Vagina (tissue), 2 donors: ENCODE measurements at places on chromosomes 12 and 14.

DNA sequence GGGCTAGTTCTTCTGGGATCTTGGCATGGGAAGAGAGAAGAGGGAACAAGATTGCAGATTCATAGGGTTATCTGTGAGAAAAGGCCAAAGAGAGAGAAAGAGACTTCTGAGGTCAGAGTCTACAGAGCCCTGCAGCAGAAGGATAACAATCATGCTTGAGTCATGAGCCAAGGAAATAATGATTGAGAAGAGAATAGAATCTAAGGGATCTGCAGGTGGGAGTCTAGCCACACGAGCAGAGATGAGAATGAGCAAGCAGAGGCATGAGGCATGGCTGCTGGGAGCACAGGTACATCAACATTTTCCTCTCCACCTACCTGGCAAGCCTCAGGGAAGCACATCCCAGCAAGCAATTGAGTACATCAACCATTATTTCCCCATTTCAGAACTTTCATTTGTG, 303.7 kb downstream of the LRIG3 start:
- DNase-seq, result no peak

DNA sequence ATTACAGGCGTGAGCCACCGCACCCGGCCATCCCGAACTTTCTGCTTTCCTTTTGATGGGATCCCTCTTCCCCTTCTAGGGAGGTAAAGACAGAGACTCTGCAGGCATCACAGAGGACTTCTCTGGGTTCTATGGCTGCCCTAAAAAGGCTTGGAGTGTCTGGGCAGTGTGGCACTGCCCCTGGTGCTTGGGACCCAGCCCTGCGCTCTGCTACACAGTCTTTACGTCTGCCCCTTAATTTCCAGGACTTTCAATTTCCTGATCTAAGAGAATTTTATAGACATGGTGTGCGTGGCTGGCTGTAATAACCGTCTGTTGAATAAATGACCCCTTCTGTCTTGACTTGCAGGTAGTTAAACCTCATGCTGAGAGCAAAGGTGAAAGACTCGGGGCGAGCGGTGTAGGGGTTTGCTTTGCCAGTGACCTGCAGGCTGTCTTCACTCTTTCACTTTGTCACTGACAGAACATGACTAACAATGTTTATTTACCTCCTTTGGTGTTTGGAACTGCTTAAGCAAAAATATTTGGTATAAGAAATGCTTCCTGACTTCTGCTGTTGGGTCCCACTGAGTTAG, 110.9 kb upstream of the MAP1LC3B2 start:
- DNase-seq, result no peak

GRCh38 chr12:122874081-122874480, 21.8 kb downstream of the VPS37B start:
- DNase-seq, result no peak

DNA sequence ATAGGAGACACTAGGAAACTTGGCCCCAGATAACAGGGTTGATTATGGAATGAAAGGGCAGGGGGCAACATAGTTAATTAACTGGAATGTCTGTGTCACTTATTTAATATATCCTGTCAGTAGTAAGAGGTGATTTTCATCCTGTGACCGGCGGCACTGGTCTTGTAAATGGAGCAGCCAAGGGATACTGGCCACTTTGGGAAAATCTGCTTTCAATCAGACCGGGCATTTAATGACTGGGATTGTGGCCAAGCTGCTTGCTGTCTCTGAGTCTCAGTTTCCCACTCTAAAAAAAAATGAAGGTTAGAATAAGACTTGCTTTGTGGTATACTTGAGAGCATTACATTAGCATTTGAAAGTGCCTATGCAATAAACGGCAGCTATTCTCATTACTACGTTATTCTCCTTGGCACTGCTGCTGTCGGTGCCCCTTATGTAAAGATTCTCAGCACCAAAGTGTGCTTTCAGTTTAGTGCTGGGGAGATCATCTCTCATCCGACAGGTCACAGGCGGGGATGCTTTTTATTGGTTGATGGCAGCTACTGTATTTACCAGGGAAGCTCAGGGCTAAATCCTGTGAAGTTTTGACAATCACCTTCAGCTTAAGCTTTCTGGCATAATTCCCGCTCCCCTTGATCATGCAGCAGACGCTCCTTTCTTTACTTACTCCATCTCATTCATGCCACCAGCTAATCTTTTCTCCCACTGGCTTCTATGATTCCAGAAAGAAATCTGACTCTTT, 162.1 kb downstream of the ESRRB start:
- no peak for DNase-seq

DNA sequence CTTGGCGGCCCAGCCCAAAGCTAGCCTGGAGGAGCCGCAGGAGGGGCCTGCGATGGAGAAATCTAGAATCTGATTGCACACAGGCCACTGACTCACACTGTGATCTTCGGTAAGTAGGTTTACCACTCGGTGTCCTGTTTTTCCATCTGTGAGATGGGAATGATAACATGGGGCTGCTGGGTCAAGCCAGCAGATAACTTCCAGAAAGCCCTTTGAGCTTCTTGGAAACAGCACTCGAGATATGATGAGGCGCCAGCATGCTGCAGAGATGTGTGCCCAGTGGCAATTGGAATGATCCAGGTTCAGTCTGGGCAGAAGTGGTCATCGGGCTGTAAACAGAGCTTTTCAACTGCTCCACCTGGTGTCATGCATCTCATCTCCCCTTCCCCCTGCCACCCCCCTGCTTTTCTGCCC, 771.3 kb upstream of the TBX3 start:
- DNase-seq, result no peak

DNA sequence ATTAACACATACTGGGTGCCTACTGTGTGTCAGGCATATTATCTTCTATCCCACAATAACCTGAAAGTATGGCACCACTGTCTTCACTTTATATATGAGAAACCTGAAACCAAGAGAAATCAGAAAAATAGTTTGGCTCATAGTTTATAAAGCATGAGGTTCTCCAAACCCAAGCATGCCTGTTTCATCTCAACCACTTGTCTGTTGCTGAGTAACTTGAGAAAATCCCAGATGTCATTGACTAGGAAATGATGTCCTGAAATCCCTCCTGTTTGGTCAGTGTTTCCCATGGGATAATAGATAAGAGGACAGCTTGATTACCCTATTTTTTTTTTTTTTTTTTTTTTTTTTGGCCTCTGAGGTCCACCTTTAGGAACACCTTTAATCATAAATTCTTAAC, 2.6 kb upstream of the IFNG-AS1 start:
- DNase-seq, result no peak

DNA sequence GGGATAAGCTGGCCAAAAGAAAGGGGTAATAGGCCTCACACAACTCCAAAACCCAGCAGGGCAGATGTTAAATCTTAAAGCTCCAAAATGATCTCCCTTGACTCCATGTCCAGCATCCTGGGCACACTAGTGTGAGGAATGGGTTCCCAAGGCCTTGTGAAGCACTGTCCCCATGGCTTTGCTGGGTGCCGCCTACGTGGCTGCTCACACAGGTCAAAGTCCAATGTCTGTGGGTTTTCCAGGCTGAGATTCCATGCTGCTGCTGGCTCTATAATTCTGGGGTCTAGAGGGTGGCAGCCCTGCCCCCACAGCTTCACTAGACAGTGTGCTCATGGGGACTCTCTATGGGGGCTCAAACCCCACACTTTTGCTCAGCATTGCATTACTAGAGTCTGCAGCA, 145.3 kb upstream of the GRIN2B start:
- DNase-seq, result no peak

DNA sequence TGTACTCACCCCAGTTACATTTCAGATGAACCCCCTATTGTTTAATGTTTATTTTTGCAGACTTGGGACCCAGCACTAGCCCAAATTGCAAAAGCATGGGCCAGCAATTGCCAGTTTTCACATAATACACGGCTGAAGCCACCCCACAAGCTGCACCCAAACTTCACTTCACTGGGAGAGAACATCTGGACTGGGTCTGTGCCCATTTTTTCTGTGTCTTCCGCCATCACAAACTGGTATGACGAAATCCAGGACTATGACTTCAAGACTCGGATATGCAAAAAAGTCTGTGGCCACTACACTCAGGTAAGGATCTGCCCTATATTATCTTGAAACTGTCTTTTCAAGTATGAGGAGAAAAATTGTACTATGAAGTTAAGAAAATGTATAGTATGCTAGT, 1.2 kb downstream of the GLIPR1 start:
- no peak for DNase-seq

GRCh38 chr14:64654246-64654900, 49.9 kb upstream of the PLEKHG3 start:
- DNase-seq, result no peak

DNA sequence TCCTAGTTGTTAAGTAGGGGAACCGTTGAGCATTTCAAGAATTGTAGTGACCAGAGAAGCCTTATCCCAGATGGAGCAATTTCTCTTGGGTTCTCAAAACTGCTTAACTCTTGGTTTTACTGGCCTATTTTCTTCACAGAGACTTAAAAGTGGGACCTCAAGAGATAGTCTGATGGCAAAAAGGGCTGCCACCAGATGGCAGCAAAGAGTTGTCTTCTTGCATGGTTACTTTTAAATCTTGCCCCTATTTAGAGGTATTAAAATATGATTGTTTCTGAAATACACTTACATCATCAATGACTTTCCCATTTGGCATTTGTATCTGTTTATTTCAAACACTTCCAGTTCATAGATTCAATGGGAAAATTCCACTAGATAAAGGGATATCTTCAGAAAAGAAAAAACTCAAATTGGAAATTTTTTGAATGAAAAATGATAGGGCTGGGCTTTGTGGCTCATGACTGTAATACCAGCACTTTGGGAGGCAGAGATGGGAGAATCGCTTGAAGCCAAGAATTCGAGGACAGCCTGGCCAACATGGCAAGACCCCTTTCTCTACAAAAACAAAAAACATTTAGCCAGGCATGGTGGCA, 69.9 kb upstream of the CNTN1 start:
- DNase-seq, result no peak

DNA sequence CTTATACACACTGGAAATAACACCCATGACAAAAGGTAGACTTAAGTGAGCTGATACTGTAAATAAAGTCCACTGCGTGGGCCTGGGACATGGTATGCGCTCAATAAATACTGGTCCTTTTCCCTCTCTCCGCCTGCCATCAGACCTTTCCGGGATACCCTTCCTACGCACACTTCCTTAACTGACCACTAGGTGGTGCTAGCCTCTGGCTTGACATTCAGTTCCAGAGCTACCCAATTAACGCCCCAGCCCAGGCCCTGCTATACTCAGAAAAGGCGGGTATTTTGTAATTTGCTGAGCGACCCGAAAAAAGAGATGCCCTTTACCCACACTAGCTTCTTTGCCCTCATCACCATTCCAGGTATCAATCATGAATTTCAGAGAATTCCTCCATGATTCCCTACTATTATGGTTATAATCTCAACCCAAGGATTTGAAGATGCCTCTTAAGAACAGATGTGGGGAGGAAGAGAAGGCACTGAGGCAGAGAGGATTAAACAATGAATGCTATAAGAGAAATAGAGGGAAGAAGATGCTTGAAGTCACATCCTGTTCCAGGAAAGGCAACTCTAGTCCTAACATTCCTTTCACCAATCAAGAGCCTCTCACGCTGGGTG, 3.9 kb upstream of the LRP1 start:
- no peak for DNase-seq

DNA sequence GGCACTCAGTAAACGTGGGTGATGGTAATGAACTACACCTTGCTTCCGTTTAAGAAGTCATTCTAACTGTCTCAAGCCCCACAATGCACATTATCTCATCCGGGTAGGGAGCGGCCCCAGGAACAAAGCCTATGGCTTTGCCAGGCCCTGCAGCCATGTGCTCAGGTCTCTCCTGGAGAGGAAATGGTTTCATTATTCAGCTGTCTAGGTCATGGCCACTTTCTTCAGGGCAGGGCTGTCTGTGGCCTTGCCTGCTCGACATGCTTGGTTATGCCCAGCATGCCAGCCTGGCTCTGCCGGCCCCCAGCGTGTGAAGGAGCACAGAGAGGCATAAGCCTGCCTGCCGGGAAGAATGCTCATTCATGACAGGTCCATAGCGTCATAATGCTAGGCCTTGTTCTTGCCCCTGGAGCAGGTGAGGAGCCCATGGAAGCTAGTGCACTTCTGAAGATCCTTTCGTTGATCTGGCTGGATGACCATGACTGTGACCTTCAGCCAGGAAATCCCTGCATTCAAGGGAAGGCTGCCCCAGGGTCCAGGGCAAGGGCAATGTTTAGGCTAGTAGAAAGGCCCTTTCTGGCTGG, 26.3 kb upstream of the FOS start:
- DNase-seq, result no peak

DNA sequence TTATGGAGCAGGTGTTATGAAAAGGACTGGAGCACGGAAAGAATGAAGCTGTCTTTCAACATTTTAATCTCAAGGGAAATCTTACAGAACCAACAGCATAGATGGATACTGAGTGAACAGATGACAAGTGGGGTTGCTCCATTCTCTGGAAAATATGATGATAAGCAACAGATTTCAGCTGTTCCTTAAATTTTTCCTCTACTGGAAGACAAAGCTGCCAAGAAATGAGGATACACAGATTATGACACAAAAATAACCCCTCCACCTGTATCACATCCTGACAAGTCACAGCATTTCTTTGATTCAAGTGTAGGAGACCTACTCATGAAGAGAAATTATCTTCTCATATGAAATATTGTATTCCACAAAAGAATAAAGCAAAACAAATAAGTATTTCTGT, 13.0 kb upstream of the TMTC2 start:
- no peak for DNase-seq

DNA sequence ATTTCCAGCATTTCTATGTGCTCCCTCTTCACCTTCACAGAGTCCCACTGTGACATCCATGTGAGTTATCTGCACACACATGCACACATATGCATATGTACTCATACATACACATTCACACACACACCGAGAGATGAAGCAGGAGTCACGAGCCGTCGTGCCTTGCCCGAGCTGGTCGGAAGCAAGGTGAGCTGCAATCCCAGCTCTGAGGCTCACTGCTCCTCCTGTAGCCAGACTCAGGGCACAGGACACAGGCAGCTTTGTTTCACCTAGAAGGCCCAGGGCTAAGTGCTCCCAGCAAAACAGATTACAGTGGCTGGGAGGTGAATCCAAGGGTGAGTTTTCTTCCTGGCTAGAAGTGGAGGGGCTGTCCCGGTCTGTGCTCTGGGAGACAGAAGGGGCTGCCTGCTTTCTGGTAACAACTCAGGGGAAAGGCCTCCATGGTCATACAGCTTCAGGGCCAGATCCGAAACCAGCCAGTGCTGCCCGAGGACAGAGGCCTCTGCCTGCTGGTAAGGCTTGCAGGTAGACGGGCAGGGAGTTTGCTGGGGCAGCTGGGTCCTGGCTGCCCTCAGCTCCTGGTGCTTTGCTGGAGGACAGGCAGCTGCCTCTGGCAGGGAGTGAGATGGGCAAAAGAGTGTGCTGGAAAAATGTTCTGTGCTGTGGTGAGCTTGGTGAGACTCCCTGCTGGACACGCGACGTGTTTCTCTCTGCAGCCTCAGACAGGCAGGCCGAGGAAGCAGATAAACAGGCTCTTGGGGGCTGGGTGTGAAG, 123.7 kb downstream of the CRACR2A start:
- DNase-seq, result no peak

- DNase-seq, result no peak
Measured at GRCh38 chr12:52787324-52788191, 8.4 kb downstream of the KRT3 start.

- no peak for DNase-seq
Measured at GRCh38 chr14:93114713-93115068, 1.0 kb downstream of the ITPK1 start.
